ENCODE measurements at places on chromosomes 13 and 19. TPM values are rescaled to one million over a fixed set of nuclear protein-coding genes. Genes with fewer than 3 reads are reported as not detected.

Gene TNFRSF19
- total RNA-seq = 6.4 TPM

Gene SEMA6B
- total RNA-seq = 5.0 TPM

Gene ZNF443
- total RNA-seq = 6.7 TPM

Gene NFIC
- 254 TPM for total RNA-seq

Gene ZNF85
- total RNA-seq = 5.5 TPM

Gene POU4F1
- total RNA-seq = not detected

Gene RAB20
- total RNA-seq = 41.1 TPM

Gene TSKS
- 0.58 TPM for total RNA-seq

Gene ICAM5
- total RNA-seq = 0.49 TPM

Gene PLPP2
- total RNA-seq = 224 TPM

Gene ZNF600
- total RNA-seq = 18.1 TPM

Gene SYNE4
- total RNA-seq = 17.4 TPM

Gene PSG7
- total RNA-seq = not detected

Gene TRPC4
- total RNA-seq = 11.3 TPM

Gene PTH2
- not detected for total RNA-seq

Gene MBD3L3
- not detected for total RNA-seq

Gene DOCK6
- total RNA-seq = 102 TPM

Gene CLDND2
- total RNA-seq = 0.92 TPM

Gene ACER1
- 0.14 TPM for total RNA-seq

Gene CPT1C
- total RNA-seq = 14.2 TPM

Gene DCLK1
- total RNA-seq = 6.0 TPM

Gene ONECUT3
- 6.3 TPM for total RNA-seq

Gene ERICH4
- not detected for total RNA-seq

Gene RDH8
- not detected for total RNA-seq

Gene NLRP11
- total RNA-seq = 0.17 TPM

Gene SOX1
- total RNA-seq = not detected

Gene FGF9
- total RNA-seq = 1.5 TPM

Gene SLC25A41
- 0.72 TPM for total RNA-seq

Gene DPF1
- 0.12 TPM for total RNA-seq

Gene NDUFA11
- 244 TPM for total RNA-seq

Gene ZNF155
- total RNA-seq = 7.6 TPM

Gene IGFL2
- not detected for total RNA-seq

Gene FREM2
- 16.0 TPM for total RNA-seq

Gene CEACAM4
- total RNA-seq = 0.35 TPM

Gene EDDM13
- not detected for total RNA-seq

Gene ZNF99
- total RNA-seq = 0.14 TPM

Gene COL5A3
- 5.9 TPM for total RNA-seq

Gene CYP2B6
- total RNA-seq = 16.4 TPM
